Upper lobe of right lung (tissue), 1 donor: ENCODE measurements at places on chromosomes 2 and 18. TPM values are rescaled to one million over a fixed set of nuclear protein-coding genes. Genes with fewer than 3 reads are reported as not detected.

GRCh38 chr2:238636269-238637073, 209.7 kb downstream of the ASB1 start:
- no peak for DNase-seq

- DNase-seq: no peak
Measured at GRCh38 chr2:188788621-188789020, 185.6 kb upstream of the COL3A1 start.

DNA sequence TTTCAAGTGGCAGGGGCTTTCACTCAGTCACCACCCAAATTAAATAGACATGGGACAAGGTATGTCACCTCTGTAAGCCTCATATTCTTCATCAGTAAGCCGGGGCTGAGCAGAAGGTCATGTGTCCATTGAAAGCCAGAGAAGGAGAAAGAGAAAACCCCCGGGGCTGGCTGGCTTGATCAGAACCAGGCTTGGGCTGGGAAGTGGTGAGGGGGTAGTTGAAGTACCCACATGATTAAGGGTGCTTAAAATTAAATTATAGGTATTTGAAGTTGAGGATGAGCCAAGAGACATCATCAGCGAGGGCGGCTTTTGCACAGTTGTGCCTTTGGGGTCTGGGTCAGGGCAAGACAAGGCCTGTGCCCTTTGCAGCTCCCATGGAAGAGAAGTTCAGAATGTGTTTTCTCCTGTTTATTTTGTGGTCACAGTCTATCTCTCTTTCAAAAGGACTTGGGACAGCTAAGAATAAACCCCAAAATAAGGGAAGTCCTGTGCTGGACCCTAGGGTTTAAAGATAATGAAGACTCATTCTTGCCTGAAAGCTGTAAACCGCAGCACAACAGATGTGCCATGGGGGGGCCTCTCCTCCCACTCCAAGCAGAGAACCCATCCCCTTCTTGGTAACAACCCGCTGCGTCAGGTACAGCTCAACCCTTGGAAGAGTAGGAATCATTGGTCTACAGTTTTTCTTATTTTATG, 10.7 kb downstream of the DBI start:
- no peak for DNase-seq

- DNase-seq: no peak
Measured at GRCh38 chr2:219207134-219207883, 727 bp downstream of the ZFAND2B start.

DNA sequence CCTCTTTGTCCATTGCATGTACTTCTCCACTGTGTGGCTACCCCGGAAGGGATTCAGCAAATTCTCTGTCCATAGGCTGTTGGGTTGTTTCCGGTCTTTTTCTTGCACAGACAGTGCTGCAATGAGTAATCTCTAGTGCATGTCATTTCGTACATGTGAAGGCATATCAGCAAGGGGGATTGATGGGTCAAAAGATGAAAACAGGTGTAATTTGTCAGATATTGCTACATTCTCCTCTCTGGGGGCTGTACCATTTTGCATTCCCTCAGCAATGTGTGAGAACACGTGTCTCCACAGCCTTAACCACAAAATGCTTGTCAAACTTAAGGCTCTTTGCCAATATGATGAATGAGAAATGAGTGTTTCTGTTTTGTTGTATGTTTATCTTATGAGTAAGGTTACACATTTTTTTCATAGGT, 60.5 kb downstream of the KLHL29 start:
- no peak for DNase-seq

MOGAT1 gene
- total RNA-seq: 2.2 TPM

CDKL4 gene
- 2.1 TPM for total RNA-seq

GAL3ST2 gene
- total RNA-seq: not detected

GRCh38 chr2:37415128-37415820, 70.8 kb downstream of the QPCT start:
- DNase-seq: no peak

DNA sequence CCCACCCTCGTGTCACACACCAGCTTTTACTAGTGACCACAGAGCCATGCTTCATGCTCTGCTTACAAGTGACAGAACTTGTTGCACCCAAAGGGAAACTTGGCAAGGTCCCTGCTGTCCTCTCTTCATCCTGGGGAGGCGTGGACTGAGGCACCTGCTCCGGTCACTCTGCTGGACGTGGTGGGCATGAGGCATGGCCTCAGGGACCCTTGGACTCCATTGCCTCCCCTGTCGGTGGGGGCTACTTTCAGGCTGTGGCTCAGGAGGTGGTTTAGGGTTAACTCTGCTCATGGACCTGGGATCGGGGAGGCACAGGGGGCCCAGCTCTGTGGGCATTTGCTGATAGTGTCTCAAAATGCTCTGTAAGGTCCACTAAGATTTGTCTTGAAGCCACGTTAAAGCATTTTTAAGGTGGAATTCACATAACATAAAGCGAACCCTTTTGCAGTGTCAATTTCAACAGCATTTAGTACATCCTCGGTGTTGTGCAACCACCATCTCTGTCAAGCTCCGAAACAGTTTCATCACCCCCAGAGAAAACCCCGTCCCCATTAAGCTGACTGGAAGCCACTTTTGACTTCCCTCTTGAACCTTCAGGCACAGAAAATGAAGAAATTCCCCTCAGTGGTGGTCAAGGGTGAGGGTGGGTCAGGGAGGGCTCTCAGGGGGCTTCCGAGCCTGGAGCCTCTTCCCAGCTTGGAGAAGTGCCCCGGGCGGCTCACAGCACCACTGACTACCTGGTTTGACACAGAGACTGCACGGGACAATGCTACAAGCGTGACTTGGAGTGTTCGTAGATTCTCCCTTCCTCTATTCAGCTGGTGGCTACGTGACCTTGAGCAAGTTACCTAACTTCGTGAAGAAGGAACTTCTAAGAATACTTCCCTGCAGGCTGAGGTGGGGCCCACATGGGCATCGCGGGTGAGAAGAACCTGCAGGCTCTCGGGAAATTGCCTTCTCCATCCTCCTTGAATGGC, 100.0 kb upstream of the HDAC4 start:
- DNase-seq: no peak

GREB1 gene
- 0.90 TPM for total RNA-seq

DNA sequence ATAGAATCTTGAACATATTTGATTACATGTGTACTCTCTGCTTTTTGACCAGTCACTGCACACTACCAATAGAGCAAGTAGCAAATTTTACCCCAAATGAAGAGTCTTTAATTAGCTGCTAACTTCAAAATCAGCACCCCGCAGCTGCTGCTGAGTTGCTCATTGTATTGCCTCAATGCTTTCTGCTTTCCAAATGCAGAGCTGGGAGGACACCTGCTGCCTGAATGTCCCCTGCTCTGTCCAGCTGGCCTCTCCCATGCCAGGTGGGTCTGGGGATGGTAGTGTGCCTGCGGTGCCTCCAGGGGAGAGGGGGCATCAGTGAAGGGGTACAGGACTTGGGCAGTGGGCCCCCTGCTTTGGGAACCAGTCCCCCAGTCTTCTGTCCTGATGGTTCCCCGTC, 184.8 kb downstream of the PRKCE start:
- DNase-seq: no peak

GRCh38 chr18:61334951-61335683, 1.9 kb downstream of the CDH20 start:
- no peak for DNase-seq

DNA sequence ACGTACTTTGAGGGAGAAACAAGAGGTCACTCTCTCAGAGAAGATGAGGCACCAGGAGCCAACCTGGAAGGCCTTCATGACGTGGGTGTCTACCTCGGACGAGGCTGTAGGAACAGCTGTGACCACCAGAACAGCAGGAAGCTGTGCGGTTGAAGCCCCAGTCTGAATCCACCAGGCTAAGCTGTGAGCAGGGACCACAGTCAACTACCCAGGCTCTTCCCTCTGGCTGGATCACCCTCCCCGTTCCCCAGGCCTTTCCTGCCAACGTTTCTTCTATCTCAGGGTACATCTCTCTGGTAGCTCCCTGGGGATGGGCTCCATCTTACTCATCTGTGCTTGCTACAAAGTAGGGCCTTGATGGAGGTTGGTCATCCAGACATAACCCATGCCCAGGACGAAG, 36.8 kb upstream of the CYP27C1 start:
- no peak for DNase-seq

- DNase-seq: peak; percentile 46
Measured at GRCh38 chr2:232431705-232432590, 24.0 kb upstream of the ALPI start.

DNA sequence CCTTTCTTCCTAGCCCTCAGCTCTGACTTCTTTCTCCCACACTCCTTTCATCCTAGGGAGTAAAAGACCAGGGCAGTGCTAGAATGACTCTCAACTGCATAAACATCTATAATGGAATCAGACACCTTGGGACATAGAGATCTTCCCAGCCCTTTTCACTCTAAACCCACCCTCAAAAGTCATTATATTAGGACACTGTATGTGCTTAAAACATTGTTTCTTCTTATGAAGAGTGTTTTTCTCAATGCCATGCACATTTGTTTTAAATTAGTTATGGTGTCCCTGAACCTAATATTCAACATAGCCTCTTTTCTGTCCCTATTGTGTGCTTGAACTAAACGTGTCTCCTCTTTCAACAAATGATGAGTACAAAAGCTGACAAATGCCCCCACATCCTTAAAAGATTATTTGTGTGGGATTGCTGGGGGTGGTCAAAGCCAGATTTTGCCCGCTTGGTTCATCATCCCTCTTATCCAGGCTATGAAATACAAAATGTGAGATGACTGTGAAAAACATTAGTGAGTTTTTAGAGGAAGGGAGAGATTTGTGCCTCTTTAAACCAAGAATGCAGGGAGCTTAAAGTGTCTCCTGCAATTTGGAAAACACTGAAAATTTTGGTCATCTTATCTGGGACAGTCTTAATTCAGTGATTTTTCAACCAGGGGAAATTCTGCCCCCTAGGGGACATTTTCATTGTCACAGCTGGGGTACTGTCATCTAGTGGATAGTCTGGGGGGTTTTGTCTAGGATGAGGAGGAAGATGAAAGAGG, 29.0 kb downstream of the SERPINB5 start:
- no peak for DNase-seq

GRCh38 chr2:158182676-158183295, 81.1 kb downstream of the UPP2 start:
- DNase-seq: no peak

- no peak for DNase-seq
Measured at GRCh38 chr2:119204525-119204924, 19.1 kb upstream of the STEAP3 start.

DNA sequence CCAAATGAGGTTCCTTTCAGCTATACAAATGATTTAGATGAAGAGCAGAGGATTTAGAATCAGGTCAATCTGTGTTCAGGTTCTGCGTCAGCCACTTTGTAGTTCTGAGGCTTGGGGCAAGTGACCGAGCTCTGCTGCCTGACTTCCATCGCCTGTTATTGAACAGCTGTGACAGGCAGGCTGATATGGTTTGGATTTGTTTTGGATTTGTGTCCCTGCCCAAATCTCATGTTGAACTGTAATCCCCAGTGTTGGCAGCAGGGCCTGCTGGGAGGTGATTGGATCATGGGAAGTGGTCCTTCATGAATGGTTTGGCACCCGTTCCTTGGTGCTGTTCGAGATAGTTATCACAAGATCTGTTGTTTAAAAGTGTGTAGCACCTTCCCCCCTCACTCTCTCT, 18.6 kb downstream of the TYMS start:
- DNase-seq: no peak

GRCh38 chr2:162232671-162233070, 10.6 kb downstream of the FAP start:
- DNase-seq: no peak

DNA sequence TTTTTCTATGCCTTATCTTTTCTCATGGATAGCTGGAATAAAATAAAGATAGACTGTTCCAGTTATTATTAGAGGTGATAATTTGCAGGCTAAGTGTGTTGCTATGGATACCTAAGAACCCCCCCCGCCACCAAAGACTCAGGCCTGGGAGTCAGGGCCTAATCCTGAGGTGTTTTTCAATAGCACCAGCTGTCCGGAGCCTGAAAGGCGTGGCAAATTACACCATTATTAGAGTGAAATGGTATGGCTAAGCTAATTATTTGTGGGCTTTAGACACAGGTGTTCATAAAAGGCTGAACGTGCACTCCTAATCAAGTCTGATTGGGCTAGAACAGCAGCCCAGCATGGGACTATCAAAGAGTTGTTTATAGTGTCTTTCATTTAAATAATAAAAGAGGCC, 293.2 kb upstream of the DCC start:
- DNase-seq: no peak

- no peak for DNase-seq
Measured at GRCh38 chr2:191607096-191607495, 70.8 kb upstream of the NABP1 start.

OTX1 gene
- total RNA-seq: not detected

DNA sequence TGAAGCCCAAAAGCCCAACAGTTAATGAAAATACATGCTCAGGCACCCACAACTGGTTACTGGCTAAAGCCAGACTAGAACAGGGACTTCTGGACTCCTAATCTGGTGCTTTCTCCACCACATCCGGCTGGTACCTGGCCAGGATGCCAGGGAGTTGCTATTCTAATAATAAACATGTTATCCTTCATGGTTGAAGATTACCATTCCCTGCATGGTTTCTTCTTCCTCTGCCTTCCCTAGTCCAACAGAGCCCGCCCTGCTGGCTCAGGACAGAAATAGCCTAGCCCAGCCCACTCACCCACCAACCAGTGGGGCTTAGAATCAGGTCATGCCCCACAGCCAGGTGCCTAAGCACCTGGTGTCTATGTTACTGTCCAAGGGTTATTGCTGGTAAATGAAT, 184.2 kb downstream of the TMEM247 start:
- DNase-seq: no peak

C2orf69 gene
- 11.3 TPM for total RNA-seq

DNA sequence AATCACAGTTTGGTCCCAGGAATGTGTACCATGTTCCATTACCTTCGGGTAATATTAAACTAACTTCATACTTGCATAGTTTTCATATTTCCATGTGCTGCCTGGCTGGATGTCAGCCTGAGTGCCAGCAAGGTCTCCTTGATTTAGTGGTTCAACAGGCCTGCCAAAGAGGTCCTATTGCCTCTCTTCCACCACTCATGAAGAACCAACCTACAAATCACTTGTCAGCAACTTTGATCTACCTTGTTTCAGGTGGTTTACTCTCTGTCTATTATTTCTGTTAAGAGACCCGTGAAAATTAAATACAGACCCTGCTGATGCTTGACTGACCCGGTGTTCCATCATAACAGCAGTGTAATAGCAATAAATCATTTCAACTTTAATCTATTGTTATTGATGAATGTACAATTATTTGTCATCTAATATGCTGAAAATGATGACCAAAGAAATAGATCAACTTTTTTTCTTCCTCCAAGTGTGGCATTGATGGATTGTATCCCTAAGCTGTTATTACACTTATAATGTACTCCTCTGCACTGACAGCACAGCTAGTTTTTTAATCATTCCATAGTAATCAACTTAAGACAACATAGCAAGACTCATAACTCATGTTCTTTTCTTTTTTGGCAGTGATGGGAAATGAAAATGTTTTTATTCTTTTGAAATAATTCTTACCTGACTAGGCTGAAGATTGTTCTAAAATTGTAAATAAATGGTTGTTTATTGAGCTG, 1220.2 kb upstream of the ACVR2A start:
- DNase-seq: no peak

DNA sequence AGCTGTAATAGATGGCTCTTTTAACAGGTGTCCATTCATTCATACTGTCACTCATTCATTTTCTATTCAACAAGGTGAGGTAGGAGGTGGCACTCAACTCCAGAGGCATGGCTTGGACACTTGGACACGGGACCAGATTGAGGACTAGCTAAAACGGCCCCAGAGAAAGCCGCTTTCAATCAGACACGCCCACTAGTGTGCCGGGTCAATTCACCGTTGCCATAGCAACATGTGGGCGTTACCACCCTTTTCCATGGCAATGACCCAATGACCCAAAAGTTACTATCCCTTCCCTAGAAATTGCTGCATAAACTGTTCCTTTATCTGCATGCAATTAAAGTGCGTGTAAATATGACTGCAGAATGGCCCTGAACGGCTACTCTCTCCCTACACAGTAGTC, 49.2 kb upstream of the LGALSL start:
- DNase-seq: peak; percentile 61
